Fibroblast of the aortic adventitia (primary cell): ENCODE measurements at places on chromosomes 3 and 15.
A peak's percentile ranks its signal among the peaks of the same experiment; 100 is the strongest.

GRCh38 chr3:133475245-133476010 lies 75.6 kb downstream of the BFSP2 start:
- DNase-seq: no peak

DNA sequence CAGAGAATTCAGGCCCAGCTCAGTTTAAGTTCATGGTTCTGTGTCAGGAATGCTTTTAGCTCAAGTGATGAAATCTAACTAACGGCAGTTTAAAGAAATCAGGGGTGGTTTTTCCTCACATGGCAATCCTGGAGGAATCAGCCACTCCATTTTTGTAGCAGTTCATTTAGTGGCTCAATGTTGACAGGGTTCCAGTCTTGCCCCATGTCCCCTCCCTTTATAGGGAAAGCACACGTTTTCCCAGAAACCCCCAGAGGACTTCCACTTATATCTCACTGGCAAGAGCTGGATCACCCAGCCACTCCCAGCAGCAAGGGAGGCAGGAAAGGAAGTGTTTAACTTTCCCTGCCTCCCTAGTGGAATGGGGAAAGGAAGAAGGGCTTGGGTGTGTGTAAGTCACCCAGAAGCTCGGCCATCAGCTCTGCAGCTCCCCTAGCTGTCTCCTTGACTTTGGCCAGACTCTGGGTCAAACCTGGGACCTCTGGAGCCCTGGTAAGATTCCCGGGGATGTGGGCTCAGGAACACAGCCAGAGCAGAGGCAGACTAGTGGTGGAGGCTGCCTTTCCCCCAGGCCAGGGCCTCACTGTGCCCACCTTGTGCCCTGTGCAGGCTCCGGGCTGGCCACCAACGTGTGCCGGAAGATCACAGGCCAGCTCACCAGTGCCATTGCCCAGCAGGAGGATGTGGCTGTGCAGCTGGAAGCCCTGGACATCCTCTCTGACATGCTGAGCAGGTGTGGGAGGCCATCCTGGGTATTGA lies 11.3 kb downstream of the CAND2 start:
- DNase-seq: peak; percentile 11

GRCh38 chr3:19885468-19885867 lies 48.5 kb downstream of the EFHB start:
- DNase-seq: peak; percentile 65

DNA sequence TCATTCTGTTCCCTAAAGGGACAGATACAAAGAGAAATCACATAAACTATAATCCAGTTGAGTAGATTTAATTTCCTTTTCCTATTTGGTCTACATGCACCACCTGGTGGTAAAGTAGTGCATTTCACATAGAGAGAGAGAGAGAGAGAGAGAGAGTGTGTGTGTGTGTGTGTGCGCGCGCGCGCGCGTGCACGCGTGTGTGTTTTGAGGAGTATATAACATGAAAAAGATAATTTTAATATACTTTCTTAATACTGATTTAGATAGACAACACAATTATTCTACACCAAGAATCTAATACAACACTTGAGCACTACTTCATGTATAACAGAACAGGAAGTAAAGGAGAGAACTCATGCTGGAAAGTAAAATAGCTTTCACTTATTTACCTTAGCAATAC lies 1.1 kb upstream of the FGF7 start:
- peak; percentile 86 for DNase-seq

- no peak for DNase-seq
These were observed 128.7 kb downstream of the LRRN1 start for GRCh38 chr3:3927965-3928364.

- DNase-seq: no peak
These were observed 88.3 kb downstream of the TMEM266 start for GRCh38 chr15:76147906-76148570.

- no peak for DNase-seq
These were observed 604 bp downstream of the KCTD6 start for GRCh38 chr3:58492494-58492905.

GRCh38 chr15:60124460-60125070 lies 120.5 kb downstream of the FOXB1 start:
- no peak for DNase-seq

DNA sequence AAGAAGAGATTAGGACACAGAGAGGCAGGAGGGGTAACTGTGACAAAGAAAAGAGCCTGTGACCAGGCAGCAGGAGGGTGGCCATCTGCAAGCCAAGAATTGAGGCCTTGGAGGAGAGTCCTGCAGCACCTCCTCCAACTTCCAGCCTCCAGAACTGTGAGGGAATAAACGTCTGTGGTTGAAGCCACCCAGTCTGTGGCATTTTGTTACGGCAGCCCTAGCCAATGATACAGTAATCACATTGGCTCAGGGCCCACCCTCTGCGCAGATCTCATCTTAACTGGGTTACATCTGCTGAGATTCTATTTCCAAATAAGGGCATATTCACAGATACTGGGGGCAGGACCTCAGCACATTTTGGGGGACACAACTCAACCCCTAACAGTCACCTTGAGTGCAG lies 11.3 kb downstream of the SELENOS start:
- peak; percentile 62 for DNase-seq

- no peak for DNase-seq
These were observed 62.3 kb downstream of the SYNM start for GRCh38 chr15:99167201-99167600.

DNA sequence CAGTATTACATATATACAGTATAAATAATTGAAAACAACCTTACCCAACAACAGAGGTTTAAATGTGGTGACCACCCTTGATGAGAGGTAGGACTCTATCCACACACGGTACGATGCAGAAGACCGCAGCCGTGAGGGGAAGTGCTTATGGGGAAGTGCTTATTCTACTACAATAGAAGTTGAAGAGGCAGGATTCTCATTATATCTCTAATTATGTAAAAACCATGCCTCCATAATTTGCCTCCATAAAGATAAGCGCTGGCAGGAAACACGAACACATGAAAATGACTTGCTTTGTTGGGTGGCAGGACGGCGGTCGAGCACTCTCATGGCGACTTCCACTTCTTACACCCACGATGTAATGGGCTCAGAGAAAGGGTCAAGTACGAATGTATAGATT lies 7.2 kb upstream of the MUC13 start:
- DNase-seq: no peak
